Stimulated activated CD4-positive, alpha-beta T cell treated with anti-CD3 and anti-CD28 coated beads, Interleukin-15, amount 100 ng/mL, for 24 hours (primary cell): ENCODE measurements at places on chromosomes 2 and 18.

DNA sequence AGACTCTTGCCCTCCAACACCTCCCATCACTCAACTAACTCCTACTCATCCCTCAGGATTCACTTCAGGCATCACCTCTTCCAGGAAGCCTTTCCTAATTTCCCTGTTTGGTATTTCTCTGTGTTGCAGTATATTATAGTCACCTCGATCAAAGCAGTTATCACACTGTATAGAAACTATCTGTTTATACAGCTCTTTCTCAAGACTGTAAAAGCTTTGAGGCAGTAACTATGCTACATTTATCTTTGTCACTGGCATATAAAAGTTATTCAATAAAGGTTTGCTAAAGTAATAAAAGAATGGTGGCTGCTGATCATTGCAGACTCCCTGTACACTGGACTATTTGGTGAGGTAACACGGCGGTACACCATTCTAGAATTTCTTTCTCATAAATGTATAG is 284.9 kb downstream of the PAX3 start:
- no peak for DNase-seq

DNA sequence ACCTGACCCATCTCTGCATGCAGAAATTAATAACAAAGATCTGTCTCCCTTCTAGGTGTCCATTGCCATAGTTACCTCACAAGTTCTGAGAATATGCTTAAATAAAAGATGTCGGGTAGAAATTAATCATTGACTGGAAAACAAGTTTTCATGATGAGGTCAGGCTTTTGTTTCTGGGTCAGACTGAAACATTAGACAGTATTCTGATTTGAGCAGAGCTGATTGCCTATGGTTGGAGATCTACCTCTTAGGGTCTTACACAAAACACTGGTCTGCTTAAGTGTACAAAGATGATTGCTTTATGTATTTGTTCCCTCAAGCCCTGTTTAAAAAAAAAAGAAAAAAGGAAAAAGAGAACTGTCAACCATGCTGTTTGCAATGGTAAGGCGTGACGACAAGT is 956.4 kb downstream of the CPS1 start:
- no peak for DNase-seq

GRCh38 chr2:207825978-207826377 is 56.3 kb upstream of the FZD5 start:
- DNase-seq, result no peak

DNA sequence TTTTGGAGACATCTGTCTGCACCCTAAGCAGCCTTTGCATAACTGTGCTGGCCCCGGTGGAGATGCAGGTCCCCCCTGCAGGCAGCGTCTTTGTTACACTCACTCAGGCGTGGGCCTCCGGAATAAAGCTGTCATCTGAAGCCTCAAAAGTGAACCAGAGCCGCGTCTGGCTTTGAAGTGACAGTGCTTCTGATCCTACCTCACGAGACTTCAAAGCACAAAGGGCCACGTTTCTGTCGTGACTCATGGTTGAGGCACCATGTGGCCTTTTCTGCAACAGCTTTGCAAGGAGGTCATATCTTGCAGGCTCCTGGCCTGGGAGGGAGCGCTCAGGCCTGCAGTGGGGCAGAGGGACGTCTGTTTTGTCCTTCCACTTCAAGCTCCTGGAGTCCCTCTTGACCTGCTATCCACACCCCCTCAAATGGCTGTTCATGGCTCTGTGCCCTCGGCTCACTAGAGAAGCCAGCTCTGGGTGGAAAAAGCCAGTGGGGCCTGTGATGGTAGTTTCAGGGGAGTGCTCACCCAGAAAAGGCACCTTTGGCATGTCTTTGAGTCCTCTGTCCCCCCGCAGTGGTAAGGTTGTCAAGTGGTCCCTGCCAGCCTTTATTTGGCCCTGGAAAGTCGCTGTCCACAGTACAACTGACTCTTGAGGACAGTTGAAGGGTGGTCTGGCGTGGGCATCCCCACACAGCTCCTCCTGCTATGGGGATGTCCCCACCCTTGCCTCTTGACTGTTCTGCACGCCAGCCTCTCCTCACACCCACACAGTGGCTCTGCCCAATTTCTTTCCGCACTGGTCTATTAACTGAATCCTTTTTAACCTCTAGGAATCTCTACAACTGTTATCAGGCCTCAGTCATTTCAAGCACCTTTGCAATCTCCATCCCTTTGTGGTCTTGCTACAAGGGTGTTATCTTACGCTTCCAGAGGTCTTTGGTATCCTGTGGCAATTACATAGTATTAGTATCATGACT is 19.3 kb downstream of the GPR55 start:
- peak; percentile 94 for DNase-seq

DNA sequence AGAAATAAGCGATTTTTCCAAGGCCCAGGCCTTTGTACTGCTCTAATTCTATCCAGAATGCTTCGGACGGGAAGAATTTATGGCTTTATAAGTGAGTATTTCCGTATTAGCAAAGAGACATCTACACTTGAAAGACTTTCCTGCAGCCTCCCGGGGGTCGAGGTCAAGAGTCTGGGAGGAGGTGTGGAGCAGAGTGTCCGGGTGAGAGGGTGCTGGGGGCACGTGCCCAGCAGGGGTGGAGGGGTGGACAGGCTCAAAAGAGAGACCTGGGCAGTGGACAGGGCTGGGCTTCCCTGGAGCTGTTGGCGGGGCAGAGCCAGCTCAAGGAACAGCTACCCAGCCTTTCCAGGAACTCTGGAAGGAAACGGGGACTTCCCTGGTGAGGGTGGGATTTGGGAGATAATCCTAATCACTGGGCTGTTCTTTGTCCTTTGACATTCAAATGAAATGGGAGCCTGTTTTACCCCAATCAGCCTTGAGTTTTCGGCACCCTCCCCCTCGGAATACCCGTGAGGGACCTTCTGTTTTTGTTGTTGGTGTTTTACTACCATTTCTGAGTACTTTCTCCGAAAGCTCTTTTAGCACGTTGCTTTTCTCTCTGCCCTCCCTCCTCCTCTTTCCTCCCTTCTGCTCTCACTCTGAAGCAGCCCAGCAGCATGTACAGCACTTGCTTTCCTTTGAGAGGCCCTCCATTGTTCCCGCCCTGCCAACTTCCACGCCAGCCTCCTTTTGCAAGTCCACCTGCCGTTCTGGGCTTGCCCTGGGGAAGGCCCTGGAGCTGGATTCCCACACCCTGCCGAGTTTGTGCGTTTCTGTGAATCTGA is 164.7 kb downstream of the AGAP1 start:
- no peak for DNase-seq

GRCh38 chr2:112726487-112727190 is 5.8 kb downstream of the NT5DC4 start:
- DNase-seq, result peak; percentile 91

- no peak for DNase-seq
Measured at GRCh38 chr18:12328179-12328823, 20.3 kb downstream of the TUBB6 start.

DNA sequence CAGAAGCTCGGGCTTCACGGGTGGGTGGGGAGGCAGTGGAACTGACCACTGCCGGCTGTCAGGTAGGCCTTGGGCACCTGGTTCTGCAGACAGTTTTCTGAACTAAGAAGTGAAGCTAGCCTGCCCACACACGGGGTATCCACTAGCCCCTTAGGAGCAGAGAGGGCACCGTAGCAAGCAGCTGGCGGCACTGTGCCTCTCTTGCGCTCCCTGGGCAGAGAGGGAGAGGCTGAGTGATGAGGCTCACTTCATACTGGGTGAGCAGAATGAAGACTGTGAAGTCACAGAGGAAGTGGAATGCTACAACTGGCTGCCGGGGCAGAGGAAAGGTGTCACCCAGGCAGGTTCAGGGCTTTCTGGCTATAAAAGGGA is 753 bp downstream of the ITPRIPL1 start:
- DNase-seq, result peak; percentile 49

- no peak for DNase-seq
Measured at GRCh38 chr2:84980263-84980983, 9.5 kb downstream of the KCMF1 start.

DNA sequence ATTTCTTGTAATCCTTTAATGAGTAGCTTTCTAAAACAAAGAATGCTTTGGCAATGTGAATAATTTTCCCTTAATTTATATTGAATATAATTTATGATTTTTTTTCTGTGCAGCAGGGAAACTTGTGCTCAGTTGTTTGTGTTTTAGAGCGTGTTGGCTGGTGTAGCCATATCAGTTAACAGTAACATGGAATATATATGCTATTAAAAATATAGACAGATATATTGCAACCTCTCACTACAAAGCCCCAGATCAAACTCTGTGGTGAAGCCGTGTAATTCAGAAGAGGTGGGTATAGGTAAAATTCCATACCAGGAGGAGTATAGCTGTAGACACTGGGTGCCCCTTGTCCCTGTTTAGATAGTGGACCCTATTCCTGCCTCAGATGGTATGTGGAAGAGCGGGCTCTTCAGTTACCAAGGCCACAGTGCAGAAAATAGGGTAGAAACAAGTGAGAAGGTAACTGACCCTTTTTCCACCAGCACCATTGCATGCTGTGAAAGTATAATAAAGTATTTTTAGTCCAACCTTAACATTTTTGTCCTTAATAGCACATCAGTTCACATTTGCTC is 18.1 kb upstream of the RASGRP3 start:
- DNase-seq, result no peak

- DNase-seq, result no peak
Measured at GRCh38 chr2:212882626-212883025, 268.8 kb downstream of the IKZF2 start.

DNA sequence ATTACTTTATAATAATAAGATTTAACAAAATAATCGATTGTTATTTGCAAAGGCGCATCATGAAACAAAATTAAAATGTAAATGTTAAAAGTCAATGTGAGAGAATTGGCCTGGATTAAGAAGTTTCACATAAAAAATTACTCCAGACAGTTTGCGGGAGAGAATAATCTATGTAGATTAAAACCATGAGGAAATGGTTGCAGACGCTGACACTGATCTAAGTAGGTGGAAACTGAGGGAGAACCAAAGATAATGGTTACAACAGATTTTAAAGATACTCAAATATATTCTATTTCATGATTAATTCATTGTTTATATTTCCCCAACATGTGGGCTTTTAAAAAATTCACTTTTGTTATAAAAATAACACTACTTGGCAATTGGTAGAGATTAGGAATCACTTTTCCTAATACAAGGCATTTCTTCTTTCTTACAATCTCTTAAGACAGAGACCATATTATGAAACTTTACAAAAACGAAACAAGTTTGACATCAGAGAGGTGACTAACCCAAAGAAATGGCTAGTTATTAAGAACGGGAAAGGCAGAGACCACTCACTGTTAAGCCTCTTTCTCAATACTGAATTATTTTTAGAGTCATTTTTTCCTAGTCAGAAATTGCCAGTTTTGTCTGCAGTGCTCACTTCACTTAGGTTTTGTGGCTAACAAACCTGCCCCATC is 1.6 kb downstream of the KANSL1L start:
- no peak for DNase-seq

- DNase-seq, result no peak
Measured at GRCh38 chr2:32278478-32278853, 762 bp downstream of the YIPF4 start.

GRCh38 chr2:207617011-207617671 is 8.1 kb downstream of the METTL21A start:
- DNase-seq, result no peak
